Activated CD8-positive, alpha-beta memory T cell treated with anti-CD3 and anti-CD28 coated beads for 48 hours (primary cell): ENCODE measurements at places on chromosomes 12 and 14.

- no peak for DNase-seq
These were observed 28.1 kb upstream of the CCND2 start for GRCh38 chr12:4245446-4245845.

DNA sequence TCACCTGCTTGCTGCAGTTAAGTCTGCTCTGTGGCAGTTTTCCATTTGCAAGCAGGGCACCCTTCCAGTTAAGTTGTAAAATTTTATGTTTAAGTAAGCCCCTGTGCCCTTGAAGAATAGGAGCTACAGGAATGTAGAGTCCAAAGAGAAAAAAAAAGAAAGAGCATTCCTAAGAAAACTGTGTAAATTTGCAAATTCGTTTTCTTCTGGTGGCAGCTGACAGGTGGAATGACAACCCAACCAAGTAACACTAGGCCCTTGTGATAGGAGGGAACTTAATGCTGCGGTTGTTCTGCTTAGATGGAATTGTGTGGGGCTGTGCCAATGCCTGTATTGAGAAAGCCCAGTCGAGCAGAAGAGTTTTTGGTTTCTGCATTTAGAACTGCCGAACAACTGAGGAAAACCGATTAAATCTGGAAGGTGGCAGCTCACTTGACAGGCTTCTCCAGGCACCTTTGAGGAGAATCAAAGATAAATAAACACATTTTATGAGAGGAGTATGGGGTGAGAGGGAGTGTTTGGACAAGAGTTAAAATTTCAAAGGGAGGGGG is 280.0 kb downstream of the RAD51B start:
- no peak for DNase-seq

GRCh38 chr14:25537846-25538455 is 488.0 kb upstream of the STXBP6 start:
- no peak for DNase-seq

- DNase-seq: no peak
These were observed 54.3 kb downstream of the PLCZ1 start for GRCh38 chr12:18683327-18684013.

- DNase-seq: no peak
These were observed 7.1 kb downstream of the POP5 start for GRCh38 chr12:120574106-120574505.

DNA sequence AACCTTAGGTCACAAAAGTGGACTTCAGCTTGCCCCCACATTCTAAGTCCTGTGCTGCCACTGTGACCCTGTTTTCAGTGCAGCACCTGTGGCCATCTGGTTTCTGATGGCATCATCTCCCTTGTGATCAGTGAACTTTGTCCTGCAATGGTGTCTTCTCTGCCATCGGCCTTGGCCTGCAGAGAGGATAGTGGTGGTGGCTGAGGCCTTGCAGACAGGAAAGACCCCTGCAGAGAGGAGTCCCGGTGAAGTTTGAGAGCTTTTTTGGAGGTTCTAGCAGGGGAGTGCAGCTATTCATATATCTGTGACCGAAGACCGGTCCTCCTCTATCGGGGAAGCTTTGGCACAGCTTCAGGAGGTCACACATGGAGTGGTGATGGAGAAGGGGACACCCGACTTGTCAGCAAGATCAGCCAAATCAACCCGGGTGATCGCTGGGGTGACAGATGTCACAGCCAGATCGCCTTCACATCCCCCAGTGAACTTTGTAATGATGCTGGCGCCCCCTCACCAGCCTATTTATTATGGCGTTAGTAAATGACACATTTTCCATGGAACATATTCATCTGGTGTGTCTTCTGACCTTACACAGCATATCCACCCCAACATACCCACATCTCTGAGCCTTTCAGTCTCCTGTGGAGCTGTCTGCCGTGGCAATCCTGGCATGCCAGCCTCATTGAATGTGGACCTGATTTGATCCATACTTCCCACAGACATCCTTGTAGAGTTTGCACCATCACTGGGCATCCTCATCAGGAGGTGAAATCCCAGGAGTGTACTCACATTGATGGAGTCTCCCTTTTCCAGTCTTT is 136.1 kb downstream of the PAPOLA start:
- DNase-seq: no peak

GRCh38 chr14:95156161-95157047 is 925 bp downstream of the DICER1 start:
- DNase-seq: no peak

DNA sequence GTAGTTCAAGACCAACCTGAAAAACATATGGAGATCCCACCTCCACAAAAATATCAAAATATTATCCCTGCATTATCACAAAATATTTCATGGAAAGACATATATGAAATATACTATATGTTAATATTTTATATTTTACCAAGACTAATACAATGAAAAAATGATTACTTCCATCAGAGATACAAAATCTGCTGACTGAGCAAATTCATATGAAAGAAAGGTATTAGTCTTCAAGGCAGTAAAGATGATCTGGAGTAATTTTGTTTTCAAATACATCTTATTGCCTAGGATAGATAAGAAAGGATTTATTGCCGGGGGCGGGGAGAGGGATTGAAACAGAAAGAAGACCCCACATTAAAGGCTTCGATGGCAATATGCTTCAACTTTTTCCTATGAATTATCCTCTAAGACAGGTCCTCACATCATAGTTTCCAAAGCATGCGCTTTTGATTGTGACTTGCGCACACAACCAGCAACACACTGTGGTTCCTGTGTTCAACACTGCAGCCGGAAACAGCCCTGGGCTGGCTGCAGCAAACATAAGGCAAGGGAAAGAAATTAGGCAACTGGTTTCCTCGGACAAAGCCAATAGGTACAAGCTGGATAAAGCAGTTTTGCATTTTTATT is 83.2 kb downstream of the SPPL3 start:
- DNase-seq: peak; percentile 5

DNA sequence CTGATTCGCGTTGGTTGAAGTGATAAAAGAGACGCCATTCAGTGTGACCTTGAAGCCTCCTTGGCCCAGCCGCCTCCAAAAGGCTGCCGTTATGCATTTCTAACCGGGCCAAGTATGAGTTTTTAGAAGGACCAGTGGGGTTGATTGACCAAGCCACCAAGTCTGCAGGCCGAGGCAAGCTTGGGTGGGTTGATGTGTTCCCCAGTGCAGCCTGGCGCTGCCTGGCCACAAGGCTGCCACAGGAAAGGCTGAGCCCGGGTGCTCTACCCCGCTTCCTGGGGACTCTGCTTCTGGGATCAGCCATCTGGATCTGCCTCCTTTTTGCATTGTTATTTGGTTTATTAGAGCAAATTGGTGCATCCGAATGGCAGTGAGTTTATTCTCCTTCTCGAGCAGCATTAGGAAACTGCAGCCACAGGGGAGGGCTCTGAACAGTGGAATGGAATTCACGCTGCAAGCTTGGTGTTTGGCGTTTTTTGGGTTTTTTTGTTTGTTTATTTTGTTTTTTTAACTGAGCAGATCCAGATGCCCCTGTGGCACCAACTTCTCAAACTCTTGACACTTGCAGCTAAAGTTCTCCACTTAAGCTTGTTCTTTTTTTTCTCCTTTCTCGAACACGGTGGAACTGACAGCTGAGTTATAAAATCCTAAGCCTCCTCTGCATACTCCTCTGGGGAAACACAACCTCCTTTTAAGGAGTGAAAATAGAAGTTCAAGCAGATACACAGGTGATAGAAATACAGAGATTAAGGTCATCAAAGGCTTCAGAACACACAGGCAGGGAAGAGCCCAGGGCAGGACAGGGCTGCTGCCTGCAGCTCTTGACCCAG is 145.4 kb upstream of the FKBP4 start:
- DNase-seq: no peak

- DNase-seq: no peak
These were observed 41.1 kb upstream of the TSPAN9 start for GRCh38 chr12:3035815-3036702.

DNA sequence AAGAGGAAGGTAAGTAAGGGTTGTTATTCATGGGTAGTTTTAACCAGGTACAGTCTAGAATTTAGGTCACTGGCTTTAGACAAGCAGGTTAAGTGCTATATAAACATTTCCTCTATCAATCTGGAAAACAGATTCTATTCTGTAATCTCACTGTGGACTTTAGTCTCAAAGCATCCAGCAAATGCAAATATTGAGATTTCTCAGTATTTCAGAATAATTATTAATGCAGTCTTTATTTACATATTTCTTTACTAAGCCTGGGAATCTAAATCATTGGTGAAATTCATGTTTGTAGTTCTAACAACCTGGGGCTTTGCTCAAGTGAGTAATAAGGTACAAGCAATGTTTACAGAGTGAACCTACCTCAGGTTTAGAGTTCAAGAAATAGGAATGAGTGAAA is 61.9 kb downstream of the SLC41A2 start:
- DNase-seq: no peak

DNA sequence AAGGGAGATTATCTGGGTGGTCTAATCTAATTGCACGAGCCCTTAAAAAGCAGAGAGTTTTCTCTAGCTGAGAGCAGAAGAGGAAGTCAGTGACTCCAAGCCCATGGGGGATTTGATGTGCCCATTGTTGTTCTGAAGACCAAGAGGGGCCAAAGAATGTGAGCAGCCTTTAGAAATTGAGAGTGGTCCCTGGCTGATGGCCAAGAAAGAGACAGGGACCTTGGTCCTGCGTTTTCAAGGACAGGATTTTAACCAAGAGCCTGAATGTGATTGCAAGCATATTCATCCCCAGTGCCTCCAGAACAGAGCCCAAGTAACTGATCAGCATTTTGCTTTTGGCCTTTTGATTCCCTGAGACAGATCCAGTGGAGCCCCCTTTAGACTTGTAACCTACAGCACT is 1353.9 kb downstream of the AACS start:
- DNase-seq: no peak

DNA sequence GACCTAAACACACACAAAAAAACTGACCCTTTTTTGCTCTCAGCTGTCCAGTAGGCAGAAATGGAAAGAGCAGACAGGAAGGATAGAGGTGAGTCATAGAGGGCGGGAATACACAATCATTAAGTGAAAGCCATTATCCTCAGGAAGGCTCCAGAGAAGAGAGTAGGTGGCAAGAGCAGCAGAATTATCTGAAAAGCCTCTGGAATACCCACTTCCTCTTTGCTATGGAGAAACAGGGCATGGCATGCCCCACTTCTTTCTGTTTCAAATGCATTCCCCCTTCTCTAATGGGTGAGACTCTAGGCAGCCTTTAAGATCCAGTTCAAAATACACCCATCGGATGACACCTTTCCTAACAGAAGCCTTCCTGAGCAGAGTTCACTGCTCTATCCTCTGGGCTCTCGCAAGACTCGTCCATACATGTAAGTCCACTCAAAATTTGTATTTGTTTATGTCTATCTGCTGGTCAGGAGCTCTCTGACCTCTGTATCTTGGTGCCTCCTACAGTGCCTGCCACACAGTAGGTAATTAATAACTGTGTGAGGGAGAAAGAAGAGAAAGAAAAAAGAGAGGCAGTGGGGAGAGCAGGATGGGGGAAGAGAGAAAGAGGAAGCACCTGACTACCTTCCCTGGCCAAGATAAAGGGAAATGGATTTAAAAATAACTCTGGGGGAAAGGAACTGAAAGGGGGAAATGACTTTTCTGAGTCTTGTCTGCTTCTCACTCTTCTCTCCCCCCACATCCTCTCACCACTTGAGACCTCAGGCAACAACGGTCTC is 8.5 kb downstream of the KLHL33 start:
- DNase-seq: no peak

DNA sequence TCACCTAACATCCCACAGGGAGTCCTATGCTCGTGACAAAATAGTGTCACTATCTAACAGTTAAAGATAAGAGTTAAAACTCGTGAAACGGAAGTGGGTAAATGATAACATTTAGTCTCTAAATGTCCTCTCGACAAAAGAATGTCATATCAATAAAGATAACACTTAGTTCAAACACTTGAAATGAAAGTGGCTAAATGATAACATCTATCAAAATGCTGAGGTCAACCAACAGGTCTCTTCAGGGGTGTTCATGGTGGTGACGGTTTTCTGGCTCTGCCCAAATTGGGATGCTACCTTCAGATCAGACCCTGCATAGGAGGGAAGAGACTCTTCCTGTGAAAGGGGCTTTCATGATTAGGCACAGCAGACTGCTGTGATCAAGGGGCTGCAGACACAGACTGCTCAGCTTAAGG is 22.1 kb downstream of the IL26 start:
- DNase-seq: no peak

DNA sequence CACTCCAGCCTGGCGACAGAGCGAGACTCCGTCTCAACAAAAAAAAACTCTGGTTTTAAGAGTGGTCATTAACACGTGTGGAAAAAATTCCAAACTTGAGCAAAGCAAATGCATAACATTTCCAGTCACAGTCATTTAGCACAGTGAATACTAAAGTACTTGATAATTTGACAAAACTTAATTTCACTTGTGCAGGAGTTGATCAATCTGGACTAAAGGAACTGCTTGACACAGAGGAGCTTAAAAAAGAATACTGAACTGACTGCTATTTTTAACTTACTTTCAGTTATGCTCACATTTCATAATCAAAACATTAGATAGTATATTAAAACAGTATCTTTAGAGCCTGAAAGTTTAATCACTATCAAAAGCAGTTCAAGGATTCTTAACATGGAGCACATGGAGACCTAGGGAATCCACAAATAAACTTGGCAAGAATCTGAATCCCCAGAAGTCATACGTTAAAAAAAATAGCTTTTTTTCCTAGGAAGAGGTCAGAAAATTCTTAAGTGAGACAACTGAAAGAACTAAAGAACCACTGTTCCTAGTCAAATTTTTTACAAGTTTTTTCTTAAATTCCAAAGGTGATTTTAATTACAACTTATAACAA is 7.4 kb downstream of the UBE2N start:
- DNase-seq: no peak

GRCh38 chr12:105933671-105934665 is 204.8 kb downstream of the NUAK1 start:
- no peak for DNase-seq

GRCh38 chr12:28057856-28058615 is 85.5 kb upstream of the PTHLH start:
- DNase-seq: no peak

GRCh38 chr14:67068251-67068650 is 121.0 kb upstream of the GARIN2 start:
- DNase-seq: no peak

GRCh38 chr12:114026805-114027204 is 60.7 kb upstream of the RBM19 start:
- DNase-seq: no peak

- DNase-seq: no peak
These were observed 23.0 kb downstream of the KLRK1 start for GRCh38 chr12:10366875-10367274.

DNA sequence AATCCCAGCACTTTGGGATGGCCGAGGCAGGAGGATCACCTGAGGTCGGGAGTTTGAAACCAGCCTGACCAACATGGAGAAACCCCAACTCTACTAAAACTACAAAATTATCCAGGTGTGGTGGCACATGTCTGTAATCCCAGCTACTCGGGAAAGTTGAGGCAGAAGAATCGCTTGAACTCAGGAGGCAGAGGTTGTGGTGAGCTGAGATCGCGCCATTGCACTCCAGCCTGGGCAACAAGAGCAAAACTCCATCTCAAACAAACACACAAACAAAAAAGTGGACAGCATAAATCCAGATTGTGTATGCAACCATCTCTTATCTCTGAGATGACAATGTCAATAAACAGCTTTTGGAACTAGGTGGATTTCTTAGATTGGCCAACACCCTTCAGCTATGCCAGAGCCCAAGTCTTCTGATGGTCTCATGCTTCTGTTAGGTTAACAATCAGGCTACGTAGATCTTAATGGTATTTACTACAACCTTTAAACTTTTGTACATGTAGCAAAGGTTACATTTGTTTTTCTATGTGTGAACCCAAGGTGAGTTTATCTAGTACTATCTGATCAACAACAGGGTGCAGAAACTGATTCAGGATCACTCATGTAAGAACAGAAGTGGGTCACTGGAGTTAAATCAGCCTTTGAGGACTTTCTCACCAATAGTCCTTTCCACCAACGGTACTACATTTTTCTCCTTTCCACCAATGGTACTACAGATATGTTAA is 73.7 kb downstream of the DUSP16 start:
- no peak for DNase-seq
